ENCODE measurements at places on chromosomes 7 and 10.
A peak's percentile ranks its signal among the peaks of the same experiment; 100 is the strongest.

DNA sequence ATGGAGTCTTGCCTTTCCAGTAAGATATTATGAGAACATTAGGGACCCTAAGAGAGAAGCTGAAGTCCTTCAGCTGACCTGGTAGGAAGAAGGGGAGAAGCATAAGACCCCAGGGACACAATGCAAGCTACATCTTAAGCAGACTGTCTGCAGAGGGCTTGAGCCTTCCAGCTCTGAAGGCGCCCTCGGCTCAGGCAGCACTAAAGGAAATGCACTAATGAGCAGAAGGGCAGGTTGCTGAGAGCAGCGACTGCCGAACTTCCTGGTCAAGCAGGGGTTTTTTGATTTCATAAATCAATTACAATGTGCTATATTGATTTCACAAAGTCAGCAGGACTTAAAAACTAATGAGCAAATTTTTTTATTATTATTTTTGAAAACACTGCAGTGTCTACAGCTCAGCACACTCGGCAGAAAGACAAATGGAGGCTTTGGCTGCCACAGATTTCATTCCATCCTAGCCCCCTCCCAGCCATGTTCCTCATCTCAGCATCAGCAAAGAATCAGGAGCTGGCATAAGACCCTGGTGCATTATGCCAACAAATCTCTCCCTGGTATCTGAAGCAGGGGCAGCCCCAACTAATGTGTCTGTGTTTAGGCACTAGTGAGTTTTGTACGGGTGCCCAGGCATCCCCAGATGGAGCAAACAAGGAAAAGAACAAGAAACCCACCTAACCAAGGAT is 57.1 kb downstream of the LRRTM3 start:
- DNase-seq = no peak

- DNase-seq = peak; percentile 8
Observed at GRCh38 chr7:18638594-18639452, 143.3 kb downstream of the HDAC9 start.

DNA sequence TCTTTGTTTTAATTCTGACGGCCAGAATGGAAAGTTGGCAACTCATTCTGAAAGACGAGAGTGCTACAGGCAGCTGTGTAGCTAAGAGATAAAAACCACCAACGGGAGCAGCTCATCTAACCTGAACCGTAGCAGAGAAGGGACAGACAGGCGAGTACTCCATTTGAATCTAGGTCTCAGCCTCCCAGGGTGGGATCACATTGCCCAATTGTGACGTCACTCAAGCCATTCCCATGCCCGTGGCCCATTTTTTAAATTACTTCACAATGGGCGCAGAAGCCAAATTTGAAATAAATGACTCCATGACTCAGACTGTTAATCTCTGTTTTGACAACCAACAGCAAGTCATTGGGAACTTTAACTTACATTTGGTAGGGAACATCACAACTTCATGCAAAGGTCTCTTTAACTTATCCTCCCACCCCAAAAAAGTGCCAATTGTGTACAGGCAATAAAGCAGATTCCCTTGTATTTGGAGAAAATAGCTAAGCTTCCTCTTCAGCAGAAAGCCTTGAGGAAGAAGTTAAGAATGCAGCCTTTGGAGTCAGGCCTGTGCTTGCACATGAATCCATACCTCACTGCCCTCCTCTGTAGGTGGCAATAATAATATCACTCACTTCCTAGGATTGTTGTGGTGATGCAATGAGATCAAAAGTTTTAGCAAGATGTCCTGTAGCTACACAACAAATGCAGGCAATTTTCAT is 93.2 kb upstream of the KIF5B start:
- DNase-seq = peak; percentile 58

DNA sequence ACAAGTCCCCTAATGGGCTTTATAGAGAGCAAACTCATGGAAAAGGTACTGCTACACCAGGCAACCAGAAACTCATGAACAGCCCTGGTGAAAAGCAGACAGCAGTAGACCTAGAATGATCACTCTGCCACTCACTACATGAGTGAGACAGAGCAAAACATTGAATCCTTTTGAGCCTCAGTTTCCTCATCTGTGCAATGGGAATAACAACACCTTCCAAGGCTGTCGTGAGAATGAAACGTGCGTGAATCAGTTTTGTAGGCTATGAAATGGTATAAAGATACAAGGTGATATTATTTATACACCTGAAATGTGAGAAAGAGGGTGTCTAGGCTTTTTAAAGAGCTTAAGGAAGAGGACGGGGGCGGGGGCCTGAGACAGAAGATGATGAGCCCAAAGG is 14.3 kb upstream of the PROSER2 start:
- DNase-seq = no peak

DNA sequence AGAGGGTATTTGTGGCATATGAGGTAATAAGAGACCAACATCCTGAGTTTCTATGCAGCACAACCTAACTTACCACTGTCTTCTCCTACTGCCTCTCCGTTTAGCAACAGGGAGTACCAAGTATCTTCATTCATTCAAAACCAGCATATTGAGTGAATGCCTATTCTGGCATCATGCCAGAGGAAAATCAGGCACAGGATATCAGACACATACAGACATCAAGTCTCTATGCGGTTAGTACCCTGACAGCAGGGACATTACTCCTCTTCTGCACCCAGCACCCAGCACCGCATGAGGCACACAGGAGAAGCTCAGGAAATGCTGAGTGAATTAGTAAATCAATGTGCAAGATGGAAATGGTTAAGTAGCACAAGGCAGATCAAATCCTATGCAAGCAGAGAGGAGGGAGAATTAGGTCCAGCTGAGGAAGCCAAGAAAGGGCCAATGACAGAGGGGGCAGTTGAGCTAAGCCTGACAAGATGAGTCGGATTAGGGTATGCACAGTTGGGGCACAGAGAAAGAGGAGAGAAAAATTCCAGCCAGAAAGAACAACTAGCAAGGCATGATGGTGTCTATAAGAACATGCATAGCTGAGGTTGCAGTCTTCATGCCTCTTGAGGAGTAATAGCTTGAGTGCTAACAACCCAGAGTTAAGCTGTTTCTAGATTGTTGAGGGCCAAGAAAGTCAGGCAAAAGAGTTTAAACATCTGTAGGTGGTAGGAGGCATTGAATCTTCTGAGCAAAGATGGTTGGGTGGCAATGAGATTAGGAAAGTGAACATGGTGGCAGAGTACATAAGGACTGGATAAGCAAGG is 146.0 kb downstream of the PLXNA4 start:
- no peak for DNase-seq

- DNase-seq = no peak
Observed at GRCh38 chr10:86289577-86289868, 77.1 kb downstream of the GRID1 start.

DNA sequence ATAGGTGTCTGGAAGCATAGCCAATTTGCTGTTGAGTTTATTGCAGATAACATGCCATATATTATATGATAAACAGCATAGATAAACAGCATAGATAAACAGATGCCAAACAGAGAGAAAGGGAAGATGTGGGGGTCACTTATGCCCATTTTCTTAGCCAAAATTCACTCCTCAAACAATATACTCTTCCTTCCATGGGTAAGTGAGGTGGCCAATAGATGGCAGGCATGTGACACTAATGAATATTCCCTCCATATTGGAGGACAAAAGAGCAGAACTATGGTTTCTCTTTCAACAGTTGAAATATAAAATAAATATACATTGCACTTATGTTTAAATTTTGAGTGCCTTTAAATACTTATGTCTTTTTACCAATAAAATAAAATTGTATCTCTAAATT is 1212.8 kb downstream of the REEP3 start:
- peak; percentile 1 for DNase-seq

DNA sequence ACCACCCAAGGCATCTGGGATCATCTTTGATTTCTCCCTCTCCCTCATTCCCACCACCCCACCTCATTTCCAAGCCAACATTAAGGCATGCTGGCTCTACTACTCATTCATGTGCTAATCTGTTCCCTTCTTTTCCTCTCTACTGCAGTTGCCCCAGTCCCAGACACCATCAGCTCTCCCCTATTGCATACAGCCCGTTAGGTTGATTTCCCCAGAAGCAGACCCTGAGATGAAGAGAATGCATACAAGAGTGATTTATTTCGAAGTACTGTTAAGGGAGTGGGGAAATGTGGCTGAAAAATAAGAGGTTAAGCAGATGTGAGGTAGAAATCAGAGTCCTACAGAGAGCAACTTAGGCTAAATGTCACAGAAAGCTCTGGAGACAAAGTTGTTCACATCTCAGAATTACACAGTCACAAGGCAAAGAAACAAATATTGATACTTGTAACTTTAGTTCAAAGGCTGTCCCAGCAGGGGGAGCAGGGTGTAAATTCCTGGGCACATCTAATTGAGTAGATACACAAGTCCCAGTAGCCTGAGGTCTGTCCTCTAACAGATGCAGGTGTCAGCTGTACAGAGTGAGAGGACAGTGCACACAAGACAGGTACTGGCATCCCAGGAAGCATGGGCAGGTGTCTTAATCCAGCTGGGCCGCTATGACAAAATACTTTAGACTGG is 20.9 kb downstream of the AKR1D1 start:
- DNase-seq = no peak

Measured in HTR-8/SVneo (cell line).